ENCODE measurements at places on chromosomes 4 and X.

GRCh38 chrX:72203421-72203820 lies 21.9 kb downstream of the PIN4 start:
- DNase-seq = no peak

DNA sequence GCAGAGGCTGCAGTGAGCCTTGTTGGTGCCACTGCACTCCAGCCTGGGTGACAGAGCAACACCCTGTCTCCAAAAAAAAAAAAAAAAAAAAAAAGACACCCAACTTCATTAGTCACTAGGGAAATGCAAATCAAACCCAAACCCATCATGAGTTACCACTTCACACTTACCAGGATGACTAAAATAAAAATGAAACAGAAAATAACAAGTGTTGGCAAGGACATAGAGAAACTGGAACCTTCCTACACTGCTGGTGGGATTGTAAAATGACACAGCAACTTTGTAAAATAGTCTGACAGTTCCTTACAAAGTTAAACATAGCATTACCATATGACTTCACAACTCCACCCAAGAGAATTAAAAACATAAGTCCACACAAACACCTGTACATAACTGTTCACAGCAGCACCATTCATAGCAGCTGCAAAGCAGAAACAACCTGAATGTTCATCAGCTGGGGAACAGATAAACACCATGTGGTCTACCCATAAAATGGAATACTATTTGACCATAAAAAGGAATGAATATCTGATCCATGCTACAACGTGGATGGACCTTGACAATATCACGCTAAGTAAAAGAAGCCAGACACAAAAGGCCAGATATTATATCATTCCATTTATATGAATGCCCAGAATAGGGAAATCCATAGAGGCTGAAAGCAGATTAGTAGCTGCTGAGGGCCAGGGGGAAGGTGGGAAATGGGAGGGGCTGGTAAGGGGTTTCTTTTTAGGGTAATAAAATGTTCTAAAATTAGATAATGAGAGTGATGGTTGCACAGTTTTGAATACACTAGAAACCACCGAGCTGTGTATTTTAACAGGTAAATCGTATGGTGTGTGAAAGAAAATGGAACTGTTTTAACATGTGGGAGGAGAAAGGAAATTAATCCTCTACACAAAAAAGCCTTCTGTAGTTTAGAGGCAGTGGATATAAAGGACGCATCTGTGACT lies 18.3 kb downstream of the CD99L2 start:
- DNase-seq = no peak

- no peak for DNase-seq
Measured at GRCh38 chrX:136865270-136866158, 15.0 kb downstream of the RBMX start.

GRCh38 chrX:72624194-72624593 lies 51.6 kb upstream of the HDAC8 start:
- DNase-seq = no peak

DNA sequence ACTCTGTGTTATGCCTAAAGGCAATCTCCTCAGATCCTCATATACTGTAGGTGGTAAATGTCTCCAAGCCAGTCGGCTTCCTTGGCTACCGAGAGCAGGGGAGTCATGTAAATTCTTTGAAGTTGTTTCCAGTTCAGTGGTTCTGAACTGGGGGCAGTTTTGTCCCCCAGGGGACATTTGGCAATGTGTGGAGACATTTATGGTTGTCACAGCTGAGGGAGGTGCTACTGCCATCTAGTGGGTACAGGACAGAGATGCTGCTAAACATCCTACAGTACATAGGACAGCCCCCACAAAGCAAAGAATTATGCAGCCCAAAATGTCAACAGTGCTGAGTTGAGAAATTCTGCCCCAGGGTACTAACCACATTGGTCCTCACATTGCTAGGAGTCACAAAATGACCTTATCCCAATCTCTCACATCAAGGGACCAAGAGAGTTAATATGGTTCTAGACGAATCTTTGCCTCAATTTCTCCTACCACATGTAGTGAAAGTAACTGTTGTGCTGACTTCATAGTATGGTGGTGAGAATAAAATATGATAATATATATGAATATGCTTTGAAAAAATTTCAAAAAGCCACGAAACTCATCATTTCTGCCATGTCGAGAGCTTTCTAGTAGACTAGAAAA lies 104.4 kb upstream of the ARHGAP24 start:
- DNase-seq = no peak

GRCh38 chrX:46649421-46650260 lies 76.1 kb downstream of the CHST7 start:
- DNase-seq = no peak

DNA sequence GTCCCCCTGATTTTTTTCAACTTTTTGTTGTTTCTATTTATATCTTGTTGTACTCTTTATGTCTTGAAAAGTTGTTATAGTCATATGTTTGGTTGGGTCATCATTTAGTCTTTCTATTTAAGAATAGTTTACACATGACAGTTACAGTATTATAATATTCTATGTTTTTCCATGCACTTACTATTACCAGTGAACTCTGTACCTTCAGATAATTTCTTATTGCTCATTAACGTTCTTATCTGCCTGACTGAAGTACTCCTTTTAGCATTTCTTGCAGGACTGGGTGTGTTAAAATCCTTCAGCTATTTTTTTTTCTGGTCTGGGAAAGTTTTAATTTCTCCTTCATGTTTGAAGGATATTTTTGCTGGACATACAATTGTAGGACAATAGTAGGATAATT lies 157.7 kb upstream of the DIPK2B start:
- no peak for DNase-seq

DNA sequence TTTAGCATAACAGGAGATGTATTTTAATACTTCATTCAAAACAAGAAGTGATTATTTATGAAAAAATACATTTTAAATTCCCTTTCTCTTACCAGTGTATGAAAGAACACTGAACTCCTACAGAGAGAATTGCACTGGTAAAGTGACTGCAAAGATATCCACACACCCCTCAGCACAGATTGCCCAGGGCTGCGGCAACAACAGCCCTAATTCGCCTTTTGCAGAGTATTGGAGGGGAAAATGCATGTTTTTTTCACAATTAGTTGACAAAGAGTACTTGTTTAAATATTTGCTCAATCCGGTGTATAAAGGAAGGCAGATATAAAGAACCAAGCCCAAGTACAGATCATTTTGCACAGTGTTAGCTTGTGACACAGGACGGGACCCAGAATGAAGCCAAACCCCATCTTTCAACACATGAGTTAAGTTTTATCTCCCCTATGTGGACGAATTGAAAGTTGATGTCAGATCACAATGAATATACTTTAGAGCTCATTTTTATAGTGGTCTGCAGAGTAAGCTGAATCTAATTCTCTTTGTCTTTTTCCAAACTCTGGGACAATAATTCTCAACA lies 551.4 kb upstream of the IGFBP7 start:
- DNase-seq = no peak

- no peak for DNase-seq
Measured at GRCh38 chr4:144910723-144911122, 187.3 kb downstream of the ANAPC10 start.

GRCh38 chr4:106344647-106344970 lies 24.0 kb downstream of the GIMD1 start:
- no peak for DNase-seq

DNA sequence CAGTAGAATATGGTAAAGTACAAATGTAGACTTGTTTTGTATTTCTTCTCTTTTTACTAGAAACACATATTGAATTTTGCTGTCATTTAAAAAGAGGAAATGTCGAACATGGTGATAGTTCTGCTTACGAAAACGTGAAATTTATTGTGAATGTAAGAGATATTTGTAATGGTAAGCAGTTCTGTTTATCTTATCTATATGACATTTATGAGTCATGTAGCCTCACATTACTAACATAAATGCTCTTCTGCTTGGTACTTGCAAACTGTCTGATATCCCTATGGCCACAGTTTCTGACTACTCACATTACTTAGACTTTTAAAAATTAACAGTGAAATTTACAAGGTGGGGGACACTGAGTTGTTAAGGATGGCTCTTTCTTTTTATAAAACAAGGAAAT lies 57.9 kb downstream of the PASD1 start:
- DNase-seq = no peak

- no peak for DNase-seq
Measured at GRCh38 chrX:120653000-120653399, 23.1 kb upstream of the C1GALT1C1 start.

- DNase-seq = no peak
Measured at GRCh38 chrX:40323977-40324376, 226.2 kb upstream of the BCOR start.

GRCh38 chr4:110128472-110128919 lies 69.9 kb downstream of the ELOVL6 start:
- no peak for DNase-seq

- DNase-seq = no peak
Measured at GRCh38 chr4:1164444-1164843, 7.9 kb downstream of the SPON2 start.

DNA sequence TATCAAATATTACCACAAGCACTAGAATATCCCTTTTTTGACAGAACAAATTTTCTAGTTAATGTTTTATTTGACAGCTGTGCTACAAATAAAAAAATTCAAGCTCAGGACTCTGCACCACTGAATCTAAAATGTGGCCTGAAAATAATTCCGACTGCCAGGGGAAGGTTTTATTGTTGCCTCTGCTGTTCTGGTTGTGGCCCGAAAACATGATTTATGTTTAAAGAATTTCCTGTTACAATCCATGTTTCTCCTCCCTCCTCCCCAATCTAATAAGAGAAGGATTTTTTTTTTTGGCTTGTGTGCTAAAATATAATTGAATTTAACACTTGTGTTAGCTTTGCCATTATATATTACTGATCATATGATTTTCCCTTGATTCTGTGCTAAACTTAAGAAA lies 227.8 kb downstream of the DCLK2 start:
- DNase-seq = no peak

DNA sequence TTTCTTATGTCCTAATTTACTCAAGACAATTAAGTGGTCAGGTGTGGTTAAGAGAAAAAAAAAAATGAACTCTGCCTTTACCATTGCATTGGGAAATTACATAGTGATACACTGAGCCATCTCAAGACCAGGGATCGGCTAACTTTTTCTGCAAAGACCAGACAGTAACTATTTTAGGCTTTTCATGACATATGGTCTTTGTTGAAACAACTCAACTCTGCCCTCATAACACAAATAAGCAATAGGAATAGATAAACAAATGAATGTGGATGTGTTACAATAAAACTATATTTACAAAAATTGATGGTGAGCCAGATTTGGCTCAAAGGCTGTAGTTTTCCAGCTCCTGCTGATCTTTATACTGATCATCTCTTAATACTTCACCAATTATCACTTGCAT lies 632.6 kb upstream of the INTU start:
- DNase-seq = no peak

GRCh38 chrX:3711331-3711917 lies 2.0 kb downstream of the PRKX start:
- DNase-seq = no peak

GRCh38 chr4:121736735-121737351 lies 28.1 kb downstream of the SMIM43 start:
- DNase-seq = no peak

- DNase-seq = peak; percentile 25
Measured at GRCh38 chr4:110196871-110197528, 1.4 kb downstream of the ELOVL6 start.

- DNase-seq = no peak
Measured at GRCh38 chr4:44716597-44716996, 9.8 kb downstream of the GNPDA2 start.

GRCh38 chrX:39519030-39519488 lies 578.7 kb downstream of the BCOR start:
- no peak for DNase-seq

DNA sequence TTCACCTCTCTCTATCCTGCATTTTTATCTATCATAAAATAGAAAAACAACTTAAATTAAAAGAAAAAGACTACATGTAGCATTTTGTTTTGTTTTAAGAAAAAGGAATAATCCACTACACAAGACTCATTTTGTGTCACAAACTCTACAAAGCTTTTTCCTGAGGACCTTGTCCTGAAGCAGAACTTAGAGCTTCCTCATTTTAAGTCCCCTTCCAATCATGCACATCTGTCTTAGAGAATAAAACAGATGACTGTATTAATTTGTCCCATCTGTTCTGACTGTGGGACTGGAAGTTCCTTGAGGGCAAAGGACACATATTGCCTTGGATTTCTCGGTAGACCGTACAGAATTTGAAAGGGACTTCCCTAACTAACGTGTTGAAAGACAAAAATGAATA lies 218.5 kb downstream of the COL25A1 start:
- DNase-seq = no peak

- DNase-seq = no peak
Measured at GRCh38 chrX:40411340-40412111, 169.2 kb upstream of the ATP6AP2 start.

DNA sequence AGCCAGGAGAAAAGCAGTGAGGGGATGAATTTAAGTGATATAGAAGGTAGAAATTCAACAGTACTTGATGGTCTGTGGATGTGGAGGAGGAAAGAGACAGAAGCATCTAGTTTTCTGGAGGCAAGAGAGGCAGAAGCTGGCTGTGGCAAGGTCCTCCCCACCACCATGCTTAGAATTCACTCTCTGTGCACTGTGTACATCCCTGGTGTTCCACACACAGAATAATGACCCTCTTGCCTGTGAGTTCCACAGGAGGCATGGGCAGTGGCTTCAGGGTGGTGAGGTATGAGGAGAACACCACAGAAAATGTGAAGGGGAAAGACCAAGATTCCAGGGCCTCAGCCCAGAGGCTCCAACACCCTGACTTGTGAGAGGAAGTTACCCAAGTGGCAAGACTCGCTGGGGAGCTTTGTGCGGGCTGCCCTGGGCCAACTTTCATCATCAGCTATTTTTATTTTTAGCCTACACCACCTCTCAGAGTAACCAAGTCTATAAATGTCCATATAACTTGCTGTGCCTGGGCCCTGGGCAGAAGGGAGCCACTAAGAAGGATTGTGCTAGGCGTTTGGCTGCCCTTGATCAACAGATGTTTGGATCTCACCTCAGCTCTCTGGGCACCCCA lies 7.8 kb upstream of the INTS6L start:
- DNase-seq = no peak

DNA sequence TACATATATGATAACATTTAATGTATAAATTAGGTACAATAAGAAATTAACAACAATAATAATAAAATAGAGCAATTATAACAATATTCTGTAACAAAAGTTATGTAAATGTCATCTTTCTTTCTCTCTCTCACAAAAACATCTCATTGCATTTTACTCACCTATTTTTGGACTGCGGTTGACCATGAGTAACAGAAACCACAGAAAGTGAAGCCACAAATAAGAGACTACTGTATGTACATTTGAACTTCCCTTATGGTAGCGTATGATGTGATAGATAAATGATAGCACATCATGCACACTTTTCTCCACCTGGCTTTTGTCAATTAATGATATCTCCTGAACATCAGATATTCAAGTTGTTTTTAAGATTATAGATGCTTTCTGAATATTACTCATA lies 80.5 kb downstream of the HNRNPD start:
- no peak for DNase-seq

DNA sequence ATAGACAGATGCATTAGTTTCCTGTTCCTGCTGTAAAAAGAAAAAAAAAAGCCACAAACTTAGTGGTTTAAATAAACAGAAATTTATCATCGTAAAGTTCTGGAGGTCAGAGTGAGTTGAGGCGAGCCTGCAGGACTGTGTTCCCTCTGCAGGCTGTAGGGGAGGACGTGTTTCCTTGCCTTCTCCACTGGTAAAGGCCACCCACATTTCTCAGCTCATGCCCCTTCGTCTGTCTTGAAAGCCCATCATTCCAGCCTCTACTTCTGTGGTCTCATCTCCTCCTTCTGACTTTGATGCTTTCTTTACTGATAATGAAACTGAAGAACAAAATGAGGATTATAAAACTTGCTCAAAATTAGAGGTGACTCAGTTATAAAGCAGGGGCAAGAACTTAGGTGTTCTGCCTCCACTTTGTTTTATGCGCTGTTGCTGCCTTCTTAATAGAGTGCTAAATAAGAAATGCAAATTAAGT lies 143.0 kb downstream of the STIM2 start:
- DNase-seq = no peak

All from stimulated activated CD4-positive, alpha-beta T cell treated with anti-CD3 and anti-CD28 coated beads, TNF-alpha, amount 100 ng/mL, for 24 hours (primary cell).